ENCODE measurements at places on chromosomes 1 and 21.

DNA sequence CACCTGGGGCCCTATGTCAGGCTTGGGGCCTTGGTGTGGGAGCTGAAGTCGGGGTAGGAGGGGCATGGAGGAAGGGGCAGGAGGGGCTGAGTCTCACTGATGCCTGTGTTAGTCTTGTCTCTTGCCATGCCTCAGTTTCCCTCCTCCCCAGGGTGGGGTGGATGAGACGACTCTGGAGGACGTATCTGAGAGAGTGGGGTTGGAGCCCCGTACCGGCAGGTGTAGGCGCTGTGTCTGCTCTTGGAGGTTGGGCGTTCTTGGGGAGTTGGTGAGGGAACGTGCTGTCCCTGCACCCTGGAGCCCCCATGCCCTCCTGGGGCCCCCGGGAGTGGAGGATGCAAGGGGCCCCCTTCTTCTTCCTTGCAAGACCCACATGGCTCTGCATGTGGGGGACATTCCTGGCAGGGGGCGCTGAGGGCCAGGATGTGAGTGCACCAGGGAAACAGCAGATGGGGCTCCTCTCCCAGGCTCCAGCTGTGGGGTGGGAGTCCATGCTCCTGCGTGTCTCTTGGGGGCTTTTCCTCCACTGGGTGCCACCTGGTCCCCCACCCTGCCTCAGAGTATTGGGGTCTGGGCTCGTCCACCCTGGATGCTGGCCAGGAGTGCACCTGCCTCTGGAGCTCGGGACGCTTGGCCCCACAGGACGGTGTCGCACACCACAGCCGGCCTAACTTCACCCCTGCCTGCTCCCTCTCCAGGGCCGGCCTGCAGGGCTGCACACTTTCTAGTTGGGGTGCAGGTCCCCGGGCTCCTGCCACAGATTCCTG is 1.4 kb upstream of the TNFRSF14 start:
- peak; percentile 27 for DNase-seq

GRCh38 chr1:107003972-107004371 is 52.5 kb upstream of the PRMT6 start:
- DNase-seq: no peak

GRCh38 chr1:48789903-48790302 is 13.2 kb upstream of the BEND5 start:
- DNase-seq: no peak

DNA sequence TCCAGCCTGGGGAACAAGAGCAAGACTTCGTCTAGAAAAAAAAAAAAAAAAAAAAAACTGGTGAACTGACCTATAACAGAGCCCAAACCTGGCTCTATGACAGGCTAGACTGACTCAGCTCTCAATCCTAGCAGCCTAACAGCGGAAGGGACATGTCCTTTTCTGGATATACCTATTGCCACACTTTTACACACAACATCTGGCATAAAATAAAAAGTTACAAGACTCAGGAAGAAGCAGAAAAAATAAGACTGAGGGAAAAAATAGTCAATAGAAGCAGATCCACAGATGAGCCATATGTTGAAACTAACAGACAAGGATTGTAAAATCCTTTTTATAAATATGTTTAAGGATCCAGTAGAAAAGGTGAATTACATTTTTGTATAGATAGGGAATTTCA is 57.5 kb upstream of the IPO9 start:
- DNase-seq: no peak
